ENCODE measurements at places on chromosomes 3 and 15.

DNA sequence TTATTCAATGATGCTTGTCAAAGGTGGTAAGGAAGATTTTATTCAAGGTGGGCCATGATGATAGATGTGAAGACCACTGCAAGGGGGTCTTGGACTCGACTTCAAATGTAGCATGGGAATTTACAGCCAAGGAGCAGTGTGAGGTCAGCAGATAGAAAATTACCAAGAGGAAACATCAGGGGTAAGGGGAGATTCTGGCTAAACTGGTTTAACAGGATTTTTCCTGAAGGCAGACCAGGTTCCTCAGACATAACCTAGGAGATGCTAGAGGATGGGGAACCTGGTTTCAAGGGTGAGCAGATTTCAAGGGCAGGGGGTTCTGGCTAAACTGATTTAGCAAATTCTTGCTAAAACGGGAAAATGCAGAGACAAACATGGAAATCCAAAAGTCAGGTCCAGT lies 464.9 kb downstream of the TAFA4 start:
- no peak for DNase-seq

DNA sequence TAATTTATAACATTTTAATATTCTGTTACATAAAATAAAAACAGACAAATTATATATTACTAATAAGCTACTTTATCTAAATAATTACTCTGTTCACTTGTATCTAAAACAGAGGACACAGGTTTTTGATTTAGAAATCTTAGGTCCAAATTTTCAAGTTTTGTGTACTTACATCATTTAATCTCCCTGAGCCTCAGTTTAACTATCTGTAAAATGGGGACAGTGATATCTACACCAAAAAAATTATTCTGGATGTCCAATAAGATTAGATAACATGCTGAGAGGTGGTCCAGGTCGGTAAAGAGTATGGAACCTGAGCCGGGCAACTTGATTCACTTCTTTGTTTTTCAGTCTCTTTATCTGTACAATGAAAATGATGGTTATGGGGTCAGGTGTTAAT lies 263.8 kb upstream of the CDIN1 start:
- DNase-seq = no peak

- DNase-seq = peak; percentile 7
Measured at GRCh38 chr15:47887241-47887800, 170.0 kb downstream of the SEMA6D start.

DNA sequence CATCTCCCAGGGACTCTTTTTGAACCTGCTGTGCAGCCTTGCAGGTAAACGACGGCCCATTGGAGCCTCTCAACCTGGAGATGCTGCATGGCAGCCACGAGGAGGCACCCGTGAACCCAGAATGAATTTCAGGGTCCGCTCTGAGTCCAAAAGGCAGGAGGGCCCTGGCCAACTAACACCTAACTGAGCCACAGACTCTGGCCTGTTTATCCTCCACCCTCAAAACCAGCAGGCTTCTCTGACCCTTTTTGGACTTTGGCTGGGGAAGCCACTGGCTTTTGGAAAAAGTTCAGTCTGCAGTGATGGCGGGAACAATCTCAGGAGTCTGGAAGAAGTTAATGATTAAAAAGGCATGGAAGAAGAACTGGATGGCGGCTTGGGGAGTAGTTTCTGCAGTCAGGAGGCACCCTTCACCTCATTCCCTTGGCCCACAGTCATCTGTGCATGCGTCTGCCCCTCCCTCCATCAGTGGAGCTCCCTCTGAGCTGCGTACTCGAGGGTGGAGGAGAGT lies 4.1 kb downstream of the PXYLP1 start:
- no peak for DNase-seq

GRCh38 chr3:160695003-160695402 lies 18.0 kb downstream of the ARL14 start:
- DNase-seq = no peak

Data from NCI-H1105 (cell line).